ENCODE measurements at places on chromosomes 1 and 21.

- no peak for DNase-seq
Observed at GRCh38 chr1:30777904-30778153, 20.3 kb upstream of the LAPTM5 start.

DNA sequence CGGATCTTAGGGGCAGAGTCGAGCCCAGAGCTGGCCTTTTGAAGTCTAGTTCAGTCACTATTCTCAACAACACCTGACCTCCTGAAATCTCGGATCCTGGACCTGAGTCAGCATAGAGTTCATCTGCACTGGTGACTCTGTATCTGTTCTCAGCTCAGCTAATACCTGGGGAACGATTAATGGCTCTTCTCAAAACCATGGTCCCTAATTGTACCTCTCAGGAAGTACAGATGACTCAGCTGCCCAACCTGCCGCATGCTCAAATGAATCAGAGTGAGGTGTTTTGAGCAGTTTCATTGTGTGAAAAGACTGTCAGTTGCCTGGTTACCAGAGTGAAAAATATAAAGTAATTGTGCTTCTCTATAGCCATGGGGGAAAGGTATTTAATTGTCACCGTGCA lies 89.2 kb downstream of the SLC35F3 start:
- DNase-seq: no peak

DNA sequence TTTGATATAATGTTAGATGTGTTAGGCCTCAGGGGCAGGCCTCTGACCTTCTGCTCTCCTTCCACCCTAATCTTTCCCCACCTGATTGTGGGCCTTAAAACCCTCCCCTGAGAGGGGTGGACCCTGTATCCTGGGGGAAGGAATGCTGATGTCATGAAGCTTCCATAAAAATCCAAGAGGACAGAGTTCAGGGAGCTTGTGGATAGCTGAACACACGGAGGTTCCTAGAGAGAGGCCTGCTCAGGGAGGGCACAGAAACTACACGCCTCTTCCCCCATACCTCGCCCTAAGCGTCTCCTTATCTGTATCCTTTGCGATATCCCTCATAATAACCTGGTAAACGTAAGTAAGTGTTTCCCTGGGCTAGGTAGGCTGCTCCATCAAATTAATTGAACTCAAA lies 4.3 kb downstream of the MFN2 start:
- DNase-seq: no peak

GRCh38 chr1:119784191-119784781 lies 15.6 kb upstream of the HMGCS2 start:
- no peak for DNase-seq

- DNase-seq: no peak
Observed at GRCh38 chr1:45148209-45148825, 58.1 kb downstream of the ZSWIM5 start.

DNA sequence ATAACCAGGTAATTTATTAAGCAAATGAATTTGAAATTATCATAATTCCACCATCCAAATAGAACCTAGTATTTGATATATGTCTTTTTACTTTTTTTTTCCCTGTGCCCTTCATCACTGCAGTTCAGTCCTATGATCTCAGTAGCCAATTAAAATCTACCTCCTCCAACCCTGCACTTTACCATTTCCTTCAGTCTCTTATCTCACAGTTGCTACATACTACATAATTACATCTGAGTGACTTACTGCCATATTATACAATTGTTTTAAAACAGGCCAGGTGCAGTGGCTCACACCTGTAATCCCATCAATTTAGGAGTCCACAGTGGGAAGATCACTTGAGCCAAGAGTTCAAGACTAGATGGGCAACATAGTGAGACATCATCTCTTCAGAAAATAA lies 73.2 kb downstream of the PRKACB start:
- DNase-seq: no peak

Measured in dorsolateral prefrontal cortex (tissue), 122 donors.